Cerebellum (tissue), 4 donors: ENCODE measurements at places on chromosomes 7 and 10. TPM values are rescaled to one million over a fixed set of nuclear protein-coding genes. Genes with fewer than 3 reads are reported as not detected.

- no peak for DNase-seq
These were observed 10.6 kb downstream of the BEND7 start for GRCh38 chr10:13518076-13518692.

DNA sequence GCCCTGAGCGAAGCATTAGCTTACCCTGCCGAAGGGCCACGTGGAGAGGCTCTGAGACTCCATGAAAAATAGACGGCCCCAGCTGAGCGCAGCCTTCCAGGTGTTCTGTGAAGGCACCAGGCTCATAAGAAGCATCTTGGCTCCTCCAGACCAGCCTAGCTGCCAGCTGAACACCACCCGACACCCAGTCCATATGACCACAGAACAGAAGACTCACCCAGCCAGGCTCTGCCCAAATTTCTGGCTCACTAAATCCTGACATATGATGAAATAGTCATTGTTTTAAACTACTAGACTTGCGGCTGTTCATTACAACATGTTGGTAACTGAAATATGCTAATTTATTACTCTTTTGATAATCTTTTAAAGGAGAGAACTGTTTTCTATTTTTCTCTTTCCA lies 99.5 kb upstream of the ABI1 start:
- no peak for DNase-seq

DNA sequence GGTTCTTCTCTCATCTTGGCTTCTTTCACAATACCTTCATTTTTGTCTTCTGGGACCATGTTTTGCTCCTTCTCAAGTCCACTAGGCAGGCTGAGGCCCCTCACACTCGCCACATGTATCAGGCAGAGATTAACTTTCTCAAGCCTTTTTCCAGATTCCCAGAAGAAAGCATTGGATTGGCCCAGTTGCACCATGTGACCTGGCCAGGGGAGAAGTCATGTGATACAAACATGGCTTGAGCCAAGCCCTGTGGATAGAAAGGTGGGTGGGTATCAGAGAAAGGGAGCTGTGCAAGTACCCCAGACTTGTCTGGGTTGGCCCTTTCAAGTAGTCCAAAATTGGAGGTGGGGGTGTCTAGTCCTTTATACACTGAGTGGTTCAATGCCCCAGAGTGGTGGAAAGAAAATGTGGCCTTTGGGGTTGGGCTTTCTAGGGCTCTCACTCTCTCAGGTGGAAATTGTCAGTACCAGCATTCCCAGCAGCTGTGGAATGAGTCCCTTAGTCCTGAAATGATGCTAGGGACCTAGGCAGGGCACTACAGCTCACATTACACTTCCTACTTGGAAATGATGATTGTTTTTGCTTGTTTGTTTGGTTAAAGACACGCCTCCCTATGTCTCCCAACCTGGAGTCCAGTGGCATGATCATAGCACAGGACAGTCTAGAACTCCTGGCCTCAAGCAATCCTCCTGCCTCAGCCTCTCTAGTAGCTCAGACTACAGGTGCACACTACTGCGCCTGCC lies 36.9 kb upstream of the C10orf67 start:
- no peak for DNase-seq

- DNase-seq = no peak
These were observed 63.7 kb upstream of the PDK4 start for GRCh38 chr7:95660023-95660434.

DNA sequence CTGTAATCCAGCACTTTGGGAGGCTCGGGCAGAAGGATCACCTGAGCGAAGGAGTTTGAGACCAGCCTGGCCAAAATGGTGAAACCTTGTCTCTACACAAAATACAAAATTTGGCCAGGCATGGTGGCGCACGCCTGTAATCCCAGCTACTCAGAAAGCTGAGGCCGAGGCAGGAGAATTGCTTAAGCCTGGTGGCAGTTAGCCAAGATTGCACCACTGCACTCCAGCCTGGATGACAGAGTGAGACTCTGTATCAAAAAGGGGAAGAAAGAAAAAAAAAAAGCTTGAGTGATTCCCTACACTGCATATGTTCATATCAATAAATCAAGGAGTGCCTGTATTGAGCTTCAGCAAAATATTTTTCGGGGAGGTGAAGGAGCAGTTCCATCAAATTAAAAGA lies 45.8 kb upstream of the SRRM3 start:
- DNase-seq = no peak

DNA sequence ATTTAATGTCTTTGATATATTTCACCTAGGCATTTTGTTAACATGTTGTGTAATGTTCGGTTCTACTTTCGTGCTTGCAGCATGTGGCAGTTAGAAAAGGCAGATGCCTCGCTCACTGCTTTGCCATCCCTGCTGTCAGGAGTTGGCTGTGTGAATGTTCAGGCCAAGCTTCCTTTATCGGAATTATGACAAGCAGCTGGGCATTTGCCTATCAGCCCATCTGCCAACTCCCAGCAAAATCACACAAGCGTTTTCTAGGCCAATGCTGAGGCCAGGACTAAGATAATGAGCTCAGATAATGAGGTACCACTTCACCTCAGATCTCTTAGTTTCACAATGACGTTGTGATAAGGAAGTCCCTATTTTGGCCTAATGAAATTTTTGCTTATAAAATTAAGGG lies 212.7 kb upstream of the FAM3C start:
- DNase-seq = peak; percentile 7

DNA sequence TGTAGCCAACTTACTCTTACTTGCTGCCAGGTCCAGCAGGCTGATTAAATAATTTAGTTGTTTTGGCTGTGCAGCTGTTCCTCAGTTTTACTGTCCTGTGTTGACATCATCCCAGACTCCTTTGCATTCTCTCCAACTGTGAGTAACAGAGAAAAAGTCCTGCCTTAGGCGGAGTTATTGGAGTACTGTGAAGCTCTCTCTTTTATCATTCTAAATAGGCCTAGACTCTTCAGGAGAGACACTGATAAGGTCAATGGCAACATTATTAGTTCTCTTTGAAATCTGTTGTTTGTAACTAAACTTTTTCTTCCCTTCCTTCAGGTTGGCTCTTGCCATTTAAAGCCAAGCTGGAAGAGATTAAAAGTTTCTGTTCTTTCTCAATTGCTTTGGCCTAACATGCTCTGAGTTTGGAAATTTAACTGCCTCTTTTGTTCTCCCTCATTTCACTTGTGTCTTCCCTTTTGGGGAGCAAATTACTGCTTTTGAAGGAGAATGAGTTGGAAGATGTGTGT lies 215.7 kb upstream of the CSTF2T start:
- no peak for DNase-seq

- no peak for DNase-seq
These were observed 11.4 kb upstream of the MRPS16 start for GRCh38 chr10:73263693-73264347.

GRCh38 chr7:123625254-123625653 lies 23.6 kb downstream of the ASB15 start:
- no peak for DNase-seq

The FAM237B gene
- not detected for total RNA-seq

The PKD2L1 gene
- total RNA-seq = not detected

- no peak for DNase-seq
These were observed 62.3 kb downstream of the C10orf120 start for GRCh38 chr10:122637376-122637775.

- no peak for DNase-seq
These were observed 30.5 kb downstream of the LRMDA start for GRCh38 chr10:75461672-75462649.

DNA sequence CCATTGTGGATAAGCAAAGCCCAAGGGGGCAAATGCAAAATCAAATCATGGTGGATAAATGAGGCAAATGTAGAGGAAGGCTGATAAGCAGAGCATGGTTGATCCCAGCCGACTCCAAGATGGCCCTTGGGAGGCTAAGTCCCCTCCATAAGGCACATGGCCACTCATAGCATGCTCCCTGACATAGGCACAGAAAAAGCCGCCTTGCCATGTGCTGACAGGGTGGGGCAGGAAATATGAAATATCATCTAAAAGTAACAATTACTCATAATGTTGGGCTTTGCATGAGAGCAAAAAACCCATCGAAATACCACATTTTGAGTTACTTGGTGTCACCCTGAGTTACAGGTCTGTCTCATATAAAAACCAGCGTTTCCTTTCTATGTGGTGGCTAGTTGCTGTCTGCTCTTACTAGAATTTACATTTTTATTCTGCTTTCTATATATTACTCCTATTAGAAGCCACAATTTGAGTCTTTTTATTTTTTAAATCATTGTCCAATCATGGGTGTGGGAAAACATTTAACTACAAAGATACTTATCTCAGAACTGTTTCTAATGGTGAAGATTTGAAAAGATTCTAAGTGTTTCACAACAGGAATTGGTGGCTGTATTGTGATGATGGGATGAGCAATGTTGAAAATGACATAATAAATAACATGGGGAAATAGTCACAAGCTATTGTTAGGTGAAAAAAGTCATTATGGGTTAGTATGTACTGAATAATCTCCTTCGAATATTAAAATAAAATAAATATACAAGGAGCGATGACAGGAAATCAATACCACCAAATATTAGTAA lies 102.7 kb downstream of the CUBN start:
- no peak for DNase-seq

DNA sequence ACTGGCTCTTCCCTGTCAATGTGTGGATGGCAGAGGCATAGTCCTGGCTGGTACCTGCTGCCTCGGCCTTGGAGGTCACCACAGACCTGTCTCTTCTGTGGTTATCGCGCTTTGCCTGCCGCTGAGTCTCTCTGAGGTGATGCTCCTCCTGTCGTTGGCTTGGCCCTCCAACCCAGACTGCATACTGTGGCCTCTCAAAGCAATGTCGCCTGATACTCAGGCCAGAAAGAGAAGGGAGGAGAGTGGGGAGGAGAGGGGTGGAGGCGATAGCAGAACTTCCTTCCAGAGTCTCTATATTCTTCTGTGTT lies 133.2 kb upstream of the KCNMA1 start:
- no peak for DNase-seq

- DNase-seq = no peak
These were observed 215.8 kb downstream of the FOXP2 start for GRCh38 chr7:114630201-114630990.

- DNase-seq = no peak
These were observed 321.3 kb upstream of the GALNT17 start for GRCh38 chr7:70810558-70811139.

GRCh38 chr10:45646384-45647050 lies 26.1 kb downstream of the ZFAND4 start:
- no peak for DNase-seq

DNA sequence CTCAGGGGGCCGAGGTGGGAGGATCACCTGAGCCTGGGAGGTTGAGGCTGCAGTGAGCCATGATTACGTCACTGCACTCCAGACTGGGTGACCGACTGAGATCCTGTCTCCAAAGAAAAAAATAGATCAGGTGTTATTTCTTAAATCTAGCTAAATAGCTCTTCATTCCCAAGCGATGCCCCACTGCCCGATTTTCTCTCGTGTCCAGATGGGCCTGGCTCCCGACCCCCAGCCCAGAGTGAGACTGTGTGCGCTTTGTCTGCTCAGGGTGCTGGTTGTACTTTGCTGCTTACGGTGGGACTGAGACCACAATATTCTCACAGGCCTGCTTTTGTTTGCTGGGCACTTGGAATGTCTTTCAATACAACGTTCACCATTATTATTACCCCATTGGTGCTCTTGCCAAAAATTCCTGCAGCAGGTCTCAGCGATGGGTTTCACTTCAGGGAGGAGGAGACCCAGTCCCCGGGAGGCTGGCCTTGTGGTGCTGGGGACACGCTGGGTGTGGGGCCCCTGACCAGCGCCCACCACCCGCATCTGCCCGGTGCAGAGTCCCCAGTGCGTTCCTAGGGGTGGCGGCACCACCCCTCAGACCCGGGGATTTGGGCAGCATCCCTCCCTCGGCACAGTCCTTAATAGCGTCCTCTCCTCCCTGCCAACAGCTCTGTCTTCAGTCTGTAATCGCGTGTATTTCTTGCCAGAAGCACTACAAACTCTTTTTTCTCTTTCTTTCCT lies 20.4 kb upstream of the DPYSL4 start:
- DNase-seq = no peak

DNA sequence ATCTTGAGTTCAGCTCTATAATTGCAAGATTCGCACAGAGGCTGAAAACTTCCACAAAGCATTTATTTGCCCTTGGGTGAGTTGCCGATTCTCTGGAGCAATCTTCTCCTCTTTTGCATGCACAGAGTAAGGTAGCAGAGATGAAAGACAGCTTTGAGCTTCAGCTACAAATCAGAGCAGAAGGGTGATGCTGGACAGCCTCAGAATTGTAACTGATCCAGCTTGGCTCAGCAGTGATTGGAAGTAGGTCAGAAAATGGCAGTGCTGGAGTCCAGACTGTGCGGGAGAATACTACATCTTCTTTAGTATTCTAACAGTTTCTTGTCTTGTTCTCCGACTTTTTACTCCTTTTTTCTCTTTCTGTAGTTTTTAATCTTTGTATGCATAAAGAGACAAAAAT lies 55.4 kb upstream of the CDC14C start:
- peak; percentile 76 for DNase-seq

GRCh38 chr7:54729107-54729506 lies 29.9 kb downstream of the SEC61G start:
- DNase-seq = no peak

GRCh38 chr7:76393116-76394031 lies 16.1 kb downstream of the SSC4D start:
- DNase-seq = peak; percentile 97

The ATP6V0E2 gene
- total RNA-seq = 100 TPM

- no peak for DNase-seq
These were observed 35.8 kb upstream of the SDHAF3 start for GRCh38 chr7:97081521-97082300.

DNA sequence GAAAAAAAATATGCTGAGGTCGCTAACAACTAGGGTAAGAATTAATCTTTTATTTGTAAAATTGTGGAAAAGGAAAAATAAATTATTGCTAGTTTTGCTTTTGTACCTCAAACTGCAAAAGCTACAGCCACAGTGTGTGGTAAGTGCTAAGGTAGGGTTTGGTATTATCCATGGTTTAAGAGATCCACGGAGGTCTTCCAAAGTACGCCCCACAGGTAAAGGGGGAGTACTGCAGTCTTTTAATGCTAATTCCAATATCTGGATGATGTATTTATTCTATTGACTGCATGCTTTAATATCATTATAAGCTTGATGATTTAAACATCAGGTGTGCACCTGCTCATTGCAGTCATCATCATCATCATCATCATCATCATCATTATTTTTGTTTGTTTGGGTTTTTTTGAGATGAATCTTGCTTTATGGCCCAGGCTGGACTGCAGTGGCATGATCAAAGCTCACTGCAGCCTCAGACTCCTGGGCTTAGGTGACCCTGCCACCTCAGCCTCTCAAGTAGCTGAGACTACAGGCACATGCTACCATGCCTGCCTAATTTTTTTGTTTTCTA lies 38.4 kb upstream of the BMS1 start:
- DNase-seq = no peak

- DNase-seq = no peak
These were observed 3.6 kb upstream of the MTPN start for GRCh38 chr7:135980665-135981180.

The USP6NL gene
- total RNA-seq = 26.0 TPM

- DNase-seq = no peak
These were observed 152.4 kb upstream of the ADO start for GRCh38 chr10:62652114-62652513.
